ENCODE measurements at places on chromosomes 5 and 9.
A peak's percentile ranks its signal among the peaks of the same experiment; 100 is the strongest.

DNA sequence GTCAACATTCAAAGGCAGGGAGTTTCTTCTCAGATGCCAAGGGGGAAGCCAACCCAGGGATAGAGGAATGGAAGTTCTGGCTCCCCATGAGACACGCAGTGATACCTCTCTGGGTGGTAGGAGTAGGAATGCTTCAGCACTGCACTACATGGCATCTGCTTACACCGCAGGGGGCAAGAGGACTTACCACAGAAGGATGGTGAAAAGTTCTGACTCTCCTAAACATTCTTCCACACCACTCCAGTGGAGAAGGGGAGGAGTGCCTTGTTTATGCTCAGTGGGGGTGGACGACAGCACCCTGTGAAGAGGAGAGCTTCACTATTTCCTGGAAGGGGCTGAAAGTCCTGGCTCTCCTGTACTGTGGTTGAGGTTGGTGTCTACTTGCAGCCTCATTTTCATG, 1011.3 kb upstream of the WWC1 start:
- peak; percentile 51 for DNase-seq
- H3K4me1 ChIP-seq, result peaks cover 12% of the 10 kb centered on the region
- no peak overlapping the region for H3K27ac ChIP-seq
- H3K36me3 ChIP-seq, result no peaks in the 10 kb centered on the region
- no peaks in the 10 kb centered on the region for H3K27me3 ChIP-seq

DNA sequence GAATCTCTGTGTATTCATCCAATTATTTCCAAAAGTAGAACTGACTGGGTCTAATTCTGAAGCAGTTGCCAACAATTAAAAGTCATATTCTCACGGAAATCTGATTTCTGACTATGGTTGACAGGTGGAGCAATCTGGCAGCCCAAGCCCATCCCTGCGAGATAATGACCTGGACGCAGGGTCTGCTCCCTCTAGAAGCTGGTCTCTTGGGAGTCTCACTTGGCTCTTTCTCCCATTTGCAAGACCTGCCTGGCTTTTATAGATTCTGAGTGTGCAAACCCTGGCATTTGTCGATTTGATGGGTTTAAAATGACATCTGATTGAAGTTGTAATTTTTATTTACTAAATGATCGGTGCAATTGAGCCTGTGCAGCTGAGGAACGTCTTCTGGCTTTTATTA, 49.4 kb upstream of the NEURL1B start:
- no peak overlapping the region for H3K4me3 ChIP-seq
- H3K27ac ChIP-seq, result no peak overlapping the region
- DNase-seq, result no peak
- no peaks in the 10 kb centered on the region for H3K36me3 ChIP-seq
- no peaks in the 10 kb centered on the region for H3K4me1 ChIP-seq

DNA sequence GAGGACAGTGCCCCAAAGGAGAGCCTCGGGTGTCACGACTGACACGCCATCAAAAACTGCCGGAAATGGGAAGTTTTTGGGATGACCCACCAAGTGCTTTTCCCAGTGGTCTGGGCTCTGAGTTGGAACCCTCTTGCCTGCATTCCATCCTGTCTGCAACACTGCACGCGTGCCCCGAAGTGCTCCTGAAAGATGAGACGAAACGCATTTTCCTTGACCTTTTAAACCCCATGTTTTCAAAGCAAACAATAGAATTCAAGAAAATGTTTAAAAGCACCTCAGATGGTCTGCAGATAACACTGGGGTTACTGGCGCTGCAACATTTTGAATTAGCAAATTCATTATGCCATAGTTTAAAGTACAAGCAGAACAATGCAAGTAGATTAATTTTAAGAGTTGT, 92.9 kb downstream of the ANKRD18A start:
- no peaks in the 10 kb centered on the region for H3K27me3 ChIP-seq
- H3K36me3 ChIP-seq, result no peaks in the 10 kb centered on the region
- H3K4me3 ChIP-seq, result no peak overlapping the region
- H3K4me1 ChIP-seq, result no peaks in the 10 kb centered on the region
- DNase-seq, result no peak
- H3K27ac ChIP-seq, result no peak overlapping the region

DNA sequence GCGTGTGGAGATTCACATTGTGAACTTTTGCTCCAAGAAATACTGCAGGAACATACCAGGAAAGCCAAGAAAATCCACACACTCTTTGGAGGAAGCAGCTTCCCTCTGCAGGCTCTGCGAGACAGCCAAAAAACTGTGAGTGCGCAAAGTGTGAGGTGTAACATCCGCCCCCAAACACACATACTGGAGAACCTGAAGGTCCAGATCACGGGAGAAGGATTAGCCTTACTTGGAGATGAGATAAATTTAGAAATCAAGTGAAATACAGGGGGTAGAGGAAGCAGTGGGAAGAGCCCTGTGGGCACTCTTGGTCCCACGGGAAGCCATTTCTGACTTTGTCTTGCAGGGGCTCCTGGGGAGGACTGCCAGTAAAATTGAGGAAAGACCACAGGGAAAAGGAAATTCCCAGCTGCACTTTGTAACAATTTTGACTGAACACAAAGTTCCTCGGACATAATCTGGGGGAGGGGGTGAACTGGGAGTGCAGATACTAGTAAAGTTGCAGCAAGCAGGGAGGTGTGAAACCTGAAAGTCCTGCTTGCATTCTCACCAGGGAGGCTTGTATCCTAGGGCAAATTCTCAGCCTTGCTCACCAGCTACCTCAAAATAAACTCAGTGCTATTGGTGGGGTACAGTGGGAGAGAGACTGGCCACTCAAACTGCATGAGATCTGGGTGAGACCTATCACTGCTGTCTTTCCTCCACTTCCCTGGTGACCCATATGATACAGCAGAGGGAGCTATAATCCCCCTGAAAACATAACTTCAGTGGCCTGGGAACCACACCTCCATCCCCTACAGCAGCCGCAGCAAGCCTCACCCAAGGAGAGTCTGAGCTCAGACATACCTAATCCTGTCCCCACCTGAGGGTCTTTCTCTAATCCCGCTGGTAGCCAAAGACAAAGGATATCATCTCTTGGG, 109.1 kb downstream of the ALDH1A1 start:
- peaks cover 5% of the 10 kb centered on the region for H3K4me1 ChIP-seq
- no peak overlapping the region for H3K27ac ChIP-seq
- DNase-seq, result peak; percentile 46
- H3K4me3 ChIP-seq, result no peak overlapping the region

- H3K36me3 ChIP-seq, result no peaks in the 10 kb centered on the region
- peaks cover 70% of the 10 kb centered on the region for H3K27me3 ChIP-seq
- H3K4me3 ChIP-seq, result no peak overlapping the region
- no peak overlapping the region for H3K27ac ChIP-seq
- no peaks in the 10 kb centered on the region for H3K4me1 ChIP-seq
Observed at GRCh38 chr5:149262315-149262714, 9.3 kb upstream of the AFAP1L1 start.

DNA sequence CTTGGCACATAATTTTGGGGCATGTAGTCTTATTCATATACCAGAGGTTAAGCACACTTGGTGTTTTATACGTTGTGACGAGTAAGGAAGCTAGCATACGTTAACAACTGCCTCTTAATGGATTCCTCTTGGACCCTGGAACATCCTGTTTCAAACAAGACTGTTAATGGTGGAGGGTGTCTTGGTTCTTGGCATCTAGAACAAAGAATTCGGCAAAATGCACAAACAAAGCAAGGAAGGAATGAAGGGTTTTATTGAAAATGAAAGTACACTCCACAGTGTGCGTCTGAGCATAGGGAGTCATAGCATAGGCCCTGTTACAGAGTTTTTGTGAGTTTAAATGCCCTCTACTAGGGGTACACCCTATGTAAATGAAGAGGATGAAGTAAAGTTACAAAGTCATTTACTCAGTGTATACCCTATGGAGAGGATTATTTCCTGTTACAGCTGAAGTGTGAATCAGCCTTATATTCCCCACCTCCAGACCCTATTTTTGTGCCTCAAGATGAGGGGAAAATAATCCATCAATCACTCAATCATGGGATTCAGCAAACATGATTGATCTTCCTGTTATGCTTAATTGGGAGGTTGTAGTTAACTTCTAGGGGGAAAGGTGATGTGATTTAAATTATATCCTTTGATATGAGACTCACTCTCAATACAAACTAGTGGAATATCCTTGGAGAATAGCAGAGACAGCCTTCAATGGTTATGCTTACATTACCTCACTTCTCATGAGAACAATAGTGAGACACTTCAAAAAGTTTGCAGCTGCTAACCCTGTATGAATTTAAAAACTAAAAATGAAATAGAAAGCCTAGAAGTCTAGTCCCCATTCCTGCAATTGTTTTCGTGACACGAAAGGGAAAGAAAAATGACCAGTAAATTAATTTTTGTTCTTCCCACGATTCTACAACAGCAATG, 84.9 kb upstream of the MYO10 start:
- no peak overlapping the region for H3K4me3 ChIP-seq
- DNase-seq, result no peak
- H3K4me1 ChIP-seq, result peaks cover 12% of the 10 kb centered on the region
- H3K27ac ChIP-seq, result peak overlapping the region; percentile 51
- no peaks in the 10 kb centered on the region for H3K27me3 ChIP-seq
- H3K36me3 ChIP-seq, result no peaks in the 10 kb centered on the region

DNA sequence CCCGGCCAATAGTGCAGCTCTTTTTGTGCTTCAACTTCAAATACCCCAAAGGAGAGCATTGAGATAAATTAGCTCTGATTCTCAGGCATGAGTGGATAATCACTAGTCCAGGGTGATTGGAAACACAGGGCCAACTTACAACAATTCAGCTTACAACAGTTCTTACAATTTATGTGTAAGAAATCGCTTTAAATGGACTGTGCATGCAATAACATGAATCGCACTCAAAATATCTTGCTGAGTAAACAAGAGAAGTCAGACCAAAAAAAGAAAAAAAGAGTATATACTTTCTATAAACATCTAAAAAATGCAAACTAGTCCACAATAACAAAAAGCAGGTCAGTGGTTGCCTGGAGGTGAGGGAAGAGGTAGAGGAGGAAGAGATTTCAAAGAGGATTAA, 150.6 kb upstream of the EDIL3 start:
- no peak overlapping the region for H3K4me3 ChIP-seq
- no peaks in the 10 kb centered on the region for H3K27me3 ChIP-seq
- no peak overlapping the region for H3K27ac ChIP-seq
- H3K4me1 ChIP-seq, result no peaks in the 10 kb centered on the region

DNA sequence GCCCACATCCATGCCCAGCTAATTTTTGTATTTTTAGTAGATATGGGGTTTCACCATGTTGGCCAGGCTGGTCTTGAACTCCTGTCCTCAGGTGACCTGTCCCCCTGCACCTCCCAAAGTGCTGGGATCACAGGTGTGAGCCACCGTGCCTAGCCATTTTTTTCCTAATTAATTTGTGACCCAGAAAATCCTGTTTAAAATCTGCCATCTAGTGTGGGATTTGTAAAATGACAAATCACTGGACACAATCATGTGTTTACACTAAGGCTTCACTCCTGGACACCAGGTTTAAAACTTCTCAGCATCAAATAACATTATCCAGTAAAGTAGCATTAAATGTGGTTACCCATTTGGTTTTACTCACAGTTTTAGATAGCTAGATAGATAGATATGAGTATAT, 18.6 kb upstream of the KDM4C start:
- no peak for DNase-seq
- no peaks in the 10 kb centered on the region for H3K36me3 ChIP-seq
- H3K27me3 ChIP-seq, result no peaks in the 10 kb centered on the region
- H3K27ac ChIP-seq, result no peak overlapping the region

DNA sequence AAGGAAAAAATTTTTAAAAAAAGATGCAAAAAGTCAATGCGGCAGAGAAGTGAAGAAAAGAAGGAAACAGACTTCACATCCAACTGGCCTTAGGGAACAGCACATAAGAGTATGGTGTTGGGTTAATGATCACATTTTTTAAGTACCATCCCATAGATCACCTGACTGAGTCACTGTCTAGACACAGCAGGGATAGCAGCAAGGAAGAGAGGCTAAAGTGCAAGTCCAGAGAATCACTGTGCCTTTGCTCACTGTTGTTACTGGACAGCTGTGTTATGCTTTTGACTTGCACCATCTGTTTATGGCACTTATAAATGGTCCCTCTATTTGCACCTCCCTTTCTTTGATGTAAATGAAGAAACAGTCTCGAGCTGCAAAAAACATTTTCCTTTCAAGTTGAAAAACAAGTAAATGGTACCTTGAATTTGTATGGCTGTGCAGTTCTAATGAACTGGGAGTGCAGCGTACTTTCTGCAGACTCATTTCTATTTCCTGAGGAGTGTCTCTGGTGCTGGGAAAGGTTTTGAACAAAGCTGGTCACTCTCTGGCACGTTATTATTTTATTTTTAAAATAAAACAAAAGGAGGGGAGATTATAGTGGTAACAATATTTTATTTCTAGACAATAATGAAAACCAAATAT, 84.2 kb downstream of the TRPM6 start:
- no peaks in the 10 kb centered on the region for H3K4me1 ChIP-seq
- H3K27ac ChIP-seq, result no peak overlapping the region

GRCh38 chr5:119036101-119036762, 34.7 kb upstream of the DMXL1 start:
- H3K36me3 ChIP-seq, result no peaks in the 10 kb centered on the region
- no peak overlapping the region for H3K27ac ChIP-seq
- H3K4me3 ChIP-seq, result no peak overlapping the region
- no peaks in the 10 kb centered on the region for H3K27me3 ChIP-seq

DNA sequence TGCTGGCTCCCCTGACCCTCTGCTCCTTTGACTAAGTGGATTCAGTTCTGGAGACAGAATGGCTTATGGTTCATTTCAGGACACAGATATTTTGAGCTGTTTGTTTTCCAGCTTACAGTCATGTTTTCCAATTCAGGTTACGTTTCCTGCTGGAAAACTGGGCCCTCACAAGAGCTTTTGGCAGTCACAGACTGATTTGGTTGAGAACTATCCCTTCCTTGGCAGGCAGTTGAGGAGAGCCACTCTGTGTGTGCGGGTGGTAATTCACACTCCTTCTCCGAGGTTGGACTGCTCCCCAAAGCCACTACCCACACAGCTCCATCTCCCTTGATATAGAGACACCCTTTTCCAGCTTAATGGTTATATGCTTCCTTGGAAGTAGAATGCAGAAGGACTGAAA, 534.5 kb downstream of the TMEM38B start:
- no peaks in the 10 kb centered on the region for H3K36me3 ChIP-seq
- H3K27me3 ChIP-seq, result no peaks in the 10 kb centered on the region
- H3K4me3 ChIP-seq, result no peak overlapping the region
- H3K27ac ChIP-seq, result no peak overlapping the region
- H3K4me1 ChIP-seq, result no peaks in the 10 kb centered on the region

GRCh38 chr5:150068961-150069645, 17.3 kb downstream of the CSF1R start:
- H3K4me3 ChIP-seq, result no peak overlapping the region
- no peaks in the 10 kb centered on the region for H3K36me3 ChIP-seq
- DNase-seq, result no peak
- H3K4me1 ChIP-seq, result no peaks in the 10 kb centered on the region

Data from A673 (cell line).